ENCODE measurements at places on chromosomes 3 and 15.

DNA sequence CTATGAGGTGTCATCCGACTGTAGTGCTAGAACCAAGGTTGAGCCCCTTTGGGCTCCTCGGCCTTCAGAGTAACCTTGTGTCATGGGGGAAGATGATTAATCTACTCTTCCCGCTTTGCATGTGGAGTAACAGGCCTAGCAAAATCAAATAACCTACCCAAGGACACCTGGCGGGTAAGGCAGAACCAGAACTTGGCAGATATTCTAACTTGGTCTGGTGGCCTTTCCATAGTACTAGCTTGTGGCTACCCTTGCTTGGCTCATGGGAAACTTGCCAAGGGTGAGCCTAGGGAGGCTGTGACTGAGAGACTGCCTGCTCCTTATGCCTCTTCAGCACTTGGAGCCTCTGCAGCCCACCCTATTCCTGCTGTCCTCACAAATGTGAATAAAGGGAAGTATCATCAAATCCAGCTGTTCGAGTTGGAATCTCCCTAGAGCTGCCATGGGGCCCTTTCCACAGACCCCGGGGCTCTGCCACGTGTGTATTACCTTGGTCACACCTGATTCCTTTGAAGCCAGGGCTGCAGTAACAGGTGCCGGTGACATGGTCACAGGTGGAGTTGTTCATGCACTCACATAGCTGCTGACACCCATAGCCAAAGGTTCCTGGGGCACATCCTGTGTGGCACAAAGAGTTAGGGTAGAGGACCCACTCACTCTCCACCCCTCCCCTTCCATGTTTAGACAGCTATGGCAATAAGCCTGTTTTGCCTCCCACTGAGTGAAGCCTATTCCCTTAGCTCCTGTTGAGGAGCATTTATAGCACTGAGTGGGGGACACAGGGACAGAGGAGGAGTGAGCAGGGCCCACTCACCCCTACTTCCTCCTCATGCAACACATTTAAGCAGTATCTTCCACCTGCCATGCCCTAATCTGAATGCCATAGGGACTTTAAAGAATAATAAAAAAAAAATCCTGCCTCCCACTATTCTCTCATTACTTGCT lies 46.0 kb downstream of the RAB11A start:
- no peak for DNase-seq

DNA sequence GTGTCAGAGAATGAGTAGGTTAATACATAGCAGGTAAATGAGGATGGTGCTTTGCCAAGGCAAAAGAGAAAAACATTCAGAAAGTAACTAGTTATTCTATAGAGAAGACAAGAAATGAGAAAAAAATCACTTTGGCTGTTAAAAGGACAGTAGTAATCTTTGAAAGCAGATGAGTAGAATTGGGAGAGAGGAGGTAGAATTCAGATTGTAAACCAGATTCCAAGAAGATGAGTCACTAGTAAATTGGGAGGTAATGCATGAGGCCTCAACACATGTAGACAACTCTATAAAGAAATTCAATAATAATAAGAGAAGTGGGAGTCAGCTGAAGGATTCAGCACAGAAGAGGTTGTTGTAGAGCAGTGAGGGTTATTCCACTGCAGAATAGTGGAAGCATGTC lies 81.4 kb downstream of the MBNL1 start:
- DNase-seq = no peak

- DNase-seq = no peak
These were observed 813.3 kb downstream of the NR2F2 start for GRCh38 chr15:97143592-97144376.

- no peak for DNase-seq
These were observed 10.8 kb upstream of the VILL start for GRCh38 chr3:37979541-37980461.

GRCh38 chr3:67495751-67496150 lies 158.7 kb downstream of the SUCLG2 start:
- no peak for DNase-seq

DNA sequence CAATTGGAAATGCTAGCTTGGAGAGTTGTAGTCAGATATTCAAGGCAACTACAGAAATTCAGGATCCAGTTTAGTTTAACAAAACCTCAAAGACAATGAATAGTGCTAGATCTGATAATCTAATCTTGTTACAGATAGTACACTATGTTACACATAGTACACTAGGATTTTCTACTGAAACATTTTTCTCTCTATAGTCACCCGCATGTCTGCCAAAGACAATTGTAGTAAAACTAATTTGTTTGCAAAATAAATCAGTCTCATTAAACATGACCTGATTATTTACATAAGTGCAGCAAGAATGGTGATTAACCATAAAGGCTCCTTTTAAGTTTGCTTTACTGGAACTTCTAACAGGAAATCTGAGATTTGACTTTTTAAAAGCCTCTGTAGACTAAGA lies 52.0 kb downstream of the ILDR1 start:
- DNase-seq = no peak

GRCh38 chr3:48343432-48343831 lies 10.0 kb upstream of the SPINK8 start:
- no peak for DNase-seq

DNA sequence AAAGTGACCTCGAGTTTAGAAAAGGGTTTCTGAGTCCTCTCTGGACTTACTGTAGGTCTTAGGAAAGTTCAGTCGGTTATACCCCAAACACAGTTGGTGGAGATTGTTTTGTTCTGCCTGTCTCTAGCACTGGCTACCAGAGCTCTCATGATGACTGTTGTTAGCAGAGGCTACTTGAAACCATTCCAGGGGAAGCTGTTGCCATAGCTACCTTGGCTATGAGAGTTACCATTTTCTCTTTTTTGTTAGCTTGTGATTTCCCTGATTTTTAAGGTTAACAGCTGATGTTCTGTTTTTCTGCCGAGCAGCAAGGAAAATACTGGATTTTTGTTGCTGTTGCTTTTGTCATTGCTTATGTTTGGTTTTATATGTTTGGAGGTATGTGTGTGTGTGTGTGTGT lies 26.7 kb downstream of the ABHD2 start:
- DNase-seq = no peak

GRCh38 chr3:28240441-28240840 lies 978 bp upstream of the CMC1 start:
- no peak for DNase-seq

DNA sequence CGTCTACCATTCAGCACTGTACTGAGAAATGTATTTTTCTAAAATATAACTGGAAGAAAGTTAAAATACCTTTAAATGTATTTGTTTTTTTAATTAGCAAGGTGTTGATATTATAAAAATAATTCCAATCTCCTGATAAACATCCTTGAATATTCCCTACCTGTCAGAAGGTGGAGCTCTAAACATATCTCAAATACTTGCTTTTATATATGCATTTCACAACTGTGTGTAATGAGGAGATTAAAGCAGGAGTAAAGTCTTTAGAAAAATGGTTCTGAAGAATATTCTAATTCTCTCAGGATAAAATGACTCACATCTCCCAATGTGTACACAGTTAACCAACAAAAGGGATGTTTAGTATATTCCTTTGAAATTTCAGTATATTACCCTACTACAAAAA lies 422.7 kb downstream of the PLCL2 start:
- no peak for DNase-seq

DNA sequence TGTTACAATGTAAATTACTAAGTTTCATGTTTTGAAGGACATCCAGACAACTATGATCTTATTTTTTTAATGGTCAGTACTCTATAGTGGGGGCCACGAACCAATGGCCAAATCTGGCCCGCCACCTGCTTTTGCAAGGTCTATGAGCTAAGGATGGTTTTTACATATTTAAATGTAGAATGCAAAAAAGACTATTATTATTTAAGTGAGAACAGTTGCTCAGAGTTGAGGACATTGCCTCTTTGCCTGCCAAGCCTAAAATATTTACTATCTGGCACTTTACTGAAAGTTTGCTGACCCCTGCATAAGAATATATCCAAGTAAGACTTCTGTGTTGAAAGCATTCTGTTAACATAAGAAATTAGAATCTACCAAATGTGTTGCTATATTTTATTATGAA lies 163.7 kb upstream of the MDFIC2 start:
- no peak for DNase-seq

- DNase-seq = no peak
These were observed 33.4 kb downstream of the KAT2B start for GRCh38 chr3:20073683-20074082.
